ENCODE measurements at places on chromosomes 2 and 18.

GRCh38 chr2:45992021-45992740 is 305.0 kb upstream of the EPAS1 start:
- H3K27me3 ChIP-seq, result no peaks in the 10 kb centered on the region
- DNase-seq, result no peak
- H3K27ac ChIP-seq, result no peak overlapping the region
- no peaks in the 10 kb centered on the region for H3K4me1 ChIP-seq
- H3K36me3 ChIP-seq, result peaks cover 29% of the 10 kb centered on the region
- no peak overlapping the region for H3K4me3 ChIP-seq

DNA sequence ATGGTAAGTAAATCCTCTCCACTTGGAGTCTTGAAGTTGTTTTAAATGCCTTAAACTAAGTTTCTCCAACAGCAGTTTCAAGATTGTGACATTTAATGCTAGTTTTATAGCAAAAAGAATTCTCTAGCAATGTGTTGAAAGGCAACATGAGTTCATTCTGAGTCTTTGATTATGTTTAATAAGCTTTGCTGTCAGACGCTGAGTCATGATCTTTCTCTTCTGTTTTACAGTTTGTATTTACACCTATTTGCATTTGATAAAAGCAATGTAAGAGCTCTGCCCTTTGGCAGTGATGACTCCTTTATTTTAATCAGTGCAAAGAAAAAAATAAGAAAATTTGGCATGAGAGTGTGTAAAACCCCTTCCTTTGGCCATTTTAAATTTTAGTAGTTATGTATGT is 497.7 kb downstream of the STK39 start:
- H3K4me3 ChIP-seq, result no peak overlapping the region
- peaks cover 2% of the 10 kb centered on the region for H3K27me3 ChIP-seq
- no peak for DNase-seq
- H3K36me3 ChIP-seq, result no peaks in the 10 kb centered on the region
- no peaks in the 10 kb centered on the region for H3K4me1 ChIP-seq
- H3K27ac ChIP-seq, result no peak overlapping the region

DNA sequence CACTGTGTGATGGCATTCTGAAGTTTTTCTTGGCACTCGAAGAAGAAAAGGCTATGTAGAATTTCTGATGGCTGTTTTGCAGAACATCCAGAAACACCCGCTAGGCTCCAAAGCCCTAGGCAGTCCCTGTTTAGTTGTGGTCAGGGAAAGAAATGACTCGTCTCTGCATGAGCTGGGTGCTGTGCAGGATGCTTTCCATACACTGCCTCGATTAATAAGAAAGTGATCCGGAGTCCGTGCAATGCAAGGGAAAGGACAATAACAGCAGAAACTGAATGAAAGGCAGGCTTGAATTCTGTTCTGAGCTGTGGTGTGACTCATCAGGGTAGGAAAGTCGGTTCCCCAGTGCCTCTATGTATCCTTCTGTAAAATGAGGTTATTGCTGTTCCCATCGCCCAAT is 18.7 kb downstream of the MAPRE3 start:
- H3K27ac ChIP-seq, result no peak overlapping the region
- no peak for DNase-seq
- no peak overlapping the region for H3K4me3 ChIP-seq
- H3K36me3 ChIP-seq, result peaks cover 4% of the 10 kb centered on the region
- no peaks in the 10 kb centered on the region for H3K4me1 ChIP-seq

DNA sequence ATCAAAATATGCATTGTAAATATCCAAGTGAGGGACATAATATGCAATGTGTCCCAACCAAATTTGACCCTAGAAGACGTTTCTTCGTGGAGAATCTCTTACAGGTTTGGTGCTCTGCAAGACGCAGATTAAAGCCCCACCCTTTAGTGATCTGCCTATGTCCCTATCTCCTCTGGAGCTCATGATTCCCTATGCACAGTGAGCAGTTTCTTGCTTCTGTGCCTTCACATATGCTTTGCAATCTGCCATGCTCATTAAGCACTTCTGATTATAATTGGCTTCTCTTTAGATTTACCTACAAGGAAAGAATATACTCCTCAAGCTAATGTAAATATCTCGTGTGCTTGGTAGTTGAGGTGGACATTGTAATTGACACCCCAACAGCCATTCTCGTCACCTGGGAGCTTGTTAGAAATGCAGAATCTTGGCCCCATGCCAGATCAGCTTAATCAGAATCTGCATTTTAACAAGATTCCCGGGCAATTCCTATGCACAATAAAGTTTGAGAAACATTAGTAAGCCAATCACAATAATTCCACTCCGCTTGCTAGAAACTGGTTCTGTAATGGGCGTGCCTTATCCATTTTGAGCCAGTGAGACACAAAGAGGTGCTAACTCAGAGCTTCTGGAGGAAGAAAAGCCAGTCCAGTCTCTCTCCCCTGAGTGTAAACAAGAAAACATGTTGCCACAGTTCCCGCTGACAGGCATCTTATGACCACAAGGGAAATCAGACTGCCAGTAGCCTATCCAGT is 2.8 kb upstream of the PUM2 start:
- no peak overlapping the region for H3K4me3 ChIP-seq
- no peaks in the 10 kb centered on the region for H3K27me3 ChIP-seq

- H3K27ac ChIP-seq, result no peak overlapping the region
- H3K4me1 ChIP-seq, result no peaks in the 10 kb centered on the region
- DNase-seq, result no peak
- no peak overlapping the region for H3K4me3 ChIP-seq
- no peaks in the 10 kb centered on the region for H3K27me3 ChIP-seq
These were observed 118.3 kb upstream of the RNU4ATAC start for GRCh38 chr2:121412349-121412748.

DNA sequence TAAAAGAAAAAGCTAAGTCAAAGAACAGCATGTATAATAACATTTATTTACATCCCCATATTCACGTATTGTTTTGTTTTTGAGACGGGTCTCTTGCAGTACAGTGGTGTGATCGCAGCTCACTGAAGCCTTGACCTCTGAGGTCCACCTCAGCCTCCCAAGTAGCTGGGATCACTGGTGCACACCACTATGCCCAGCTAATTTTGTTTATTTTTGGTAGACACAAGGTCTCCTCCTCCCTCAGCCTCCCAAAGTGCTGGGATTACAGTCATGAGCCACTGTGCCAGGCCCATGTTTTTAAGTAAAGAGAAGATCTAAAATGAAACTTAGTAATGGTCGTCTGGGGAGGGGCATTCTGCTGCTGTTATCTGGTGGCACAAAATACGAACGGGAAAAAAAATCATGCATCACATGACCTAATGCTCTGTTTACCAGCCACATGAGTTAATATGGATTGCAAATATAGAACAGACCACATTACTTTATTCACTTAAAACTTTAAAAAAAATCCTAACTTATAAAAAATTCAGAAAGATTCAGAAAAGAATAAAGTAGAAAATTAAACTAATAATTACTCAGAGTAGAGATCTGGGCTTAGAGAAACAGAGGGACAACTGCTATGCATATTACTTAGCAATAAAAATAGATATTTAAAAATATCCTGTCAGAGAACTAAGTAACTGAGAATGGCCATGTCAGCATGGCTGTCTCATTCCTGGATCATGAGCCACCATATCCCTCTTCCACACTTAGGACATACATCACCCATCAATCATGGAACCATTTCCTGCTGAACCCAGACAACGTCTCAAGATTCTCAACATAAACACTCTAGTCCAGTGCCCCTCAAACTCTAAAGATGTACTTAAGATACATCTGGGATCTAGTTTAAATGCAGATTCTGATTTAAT is 7.3 kb downstream of the MMADHC start:
- peaks cover 28% of the 10 kb centered on the region for H3K4me1 ChIP-seq
- no peak for DNase-seq
- no peaks in the 10 kb centered on the region for H3K27me3 ChIP-seq
- no peak overlapping the region for H3K4me3 ChIP-seq
- H3K27ac ChIP-seq, result no peak overlapping the region

- H3K4me1 ChIP-seq, result no peaks in the 10 kb centered on the region
- H3K27ac ChIP-seq, result no peak overlapping the region
- DNase-seq, result no peak
- no peaks in the 10 kb centered on the region for H3K36me3 ChIP-seq
- H3K4me3 ChIP-seq, result no peak overlapping the region
- H3K27me3 ChIP-seq, result no peaks in the 10 kb centered on the region
These were observed 43.3 kb upstream of the PTPRM start for GRCh38 chr18:7523772-7524171.

DNA sequence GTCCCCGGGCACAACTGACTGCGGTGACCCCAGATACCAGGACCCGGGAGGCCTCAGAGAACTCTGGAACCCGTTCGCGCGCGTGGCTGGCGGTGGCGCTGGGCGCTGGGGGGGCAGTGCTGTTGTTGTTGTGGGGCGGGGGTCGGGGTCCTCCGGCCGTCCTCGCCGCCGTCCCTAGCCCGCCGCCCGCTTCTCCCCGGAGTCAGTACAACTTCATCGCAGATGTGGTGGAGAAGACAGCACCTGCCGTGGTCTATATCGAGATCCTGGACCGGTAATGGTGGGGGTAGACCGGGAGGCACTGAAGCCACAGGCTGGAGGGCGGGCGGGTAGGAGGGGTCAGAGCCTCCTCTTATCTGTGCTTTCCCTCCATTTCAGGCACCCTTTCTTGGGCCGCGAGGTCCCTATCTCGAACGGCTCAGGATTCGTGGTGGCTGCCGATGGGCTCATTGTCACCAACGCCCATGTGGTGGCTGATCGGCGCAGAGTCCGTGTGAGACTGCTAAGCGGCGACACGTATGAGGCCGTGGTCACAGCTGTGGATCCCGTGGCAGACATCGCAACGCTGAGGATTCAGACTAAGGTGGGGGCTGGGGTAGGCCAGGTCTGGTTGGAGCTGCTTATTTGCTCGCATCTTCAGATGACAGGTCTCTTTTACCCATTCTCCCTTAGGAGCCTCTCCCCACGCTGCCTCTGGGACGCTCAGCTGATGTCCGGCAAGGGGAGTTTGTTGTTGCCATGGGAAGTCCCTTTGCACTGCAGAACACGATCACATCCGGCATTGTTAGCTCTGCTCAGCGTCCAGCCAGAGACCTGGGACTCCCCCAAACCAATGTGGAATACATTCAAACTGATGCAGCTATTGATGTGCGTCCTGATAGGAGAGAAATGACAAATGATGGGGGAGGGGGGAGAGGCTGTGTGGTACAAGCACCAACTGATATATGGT is 780 bp downstream of the HTRA2 start:
- H3K4me3 ChIP-seq, result peak overlapping the region; percentile 95
- H3K36me3 ChIP-seq, result peaks cover 19% of the 10 kb centered on the region
- DNase-seq, result no peak
- H3K27ac ChIP-seq, result peak overlapping the region; percentile 94
- H3K4me1 ChIP-seq, result peaks cover 46% of the 10 kb centered on the region

GRCh38 chr2:233464531-233465240 is 101.9 kb downstream of the USP40 start:
- H3K27me3 ChIP-seq, result no peaks in the 10 kb centered on the region
- H3K4me1 ChIP-seq, result no peaks in the 10 kb centered on the region
- DNase-seq, result no peak
- peaks cover 59% of the 10 kb centered on the region for H3K36me3 ChIP-seq
- no peak overlapping the region for H3K4me3 ChIP-seq
